ENCODE measurements at places on chromosomes 7 and 10.

DNA sequence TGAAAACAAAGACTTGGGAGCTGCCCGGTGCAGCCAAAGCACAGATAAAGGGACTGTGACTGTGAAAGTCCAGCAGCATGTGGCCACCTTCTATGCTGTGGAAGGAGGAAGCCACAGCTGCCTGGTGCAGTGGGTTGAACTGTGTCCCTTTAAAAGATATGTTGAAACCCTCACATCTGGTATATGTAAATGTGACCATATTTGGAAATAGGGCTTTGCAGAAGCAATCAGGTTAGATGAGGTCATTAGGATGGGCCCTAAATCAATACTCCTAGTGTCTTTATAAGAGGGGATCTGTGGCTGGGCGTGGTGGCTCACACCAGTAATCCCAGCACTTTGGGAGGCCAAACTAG is 136.9 kb downstream of the GLI3 start:
- no peaks in the 10 kb centered on the region for H3K36me3 ChIP-seq
- no peaks in the 10 kb centered on the region for H3K27me3 ChIP-seq
- no peak for DNase-seq
- H3K4me3 ChIP-seq: no peak overlapping the region

- H3K27me3 ChIP-seq: peaks cover 6% of the 10 kb centered on the region
- no peak overlapping the region for H3K4me3 ChIP-seq
- H3K27ac ChIP-seq: no peak overlapping the region
Measured at GRCh38 chr7:131173145-131173890, 154.4 kb upstream of the MKLN1 start.

- DNase-seq: no peak
- no peaks in the 10 kb centered on the region for H3K36me3 ChIP-seq
- H3K4me3 ChIP-seq: no peak overlapping the region
- no peaks in the 10 kb centered on the region for H3K27me3 ChIP-seq
- no peak overlapping the region for H3K27ac ChIP-seq
Measured at GRCh38 chr10:67119651-67120050, 193.8 kb downstream of the LRRTM3 start.

DNA sequence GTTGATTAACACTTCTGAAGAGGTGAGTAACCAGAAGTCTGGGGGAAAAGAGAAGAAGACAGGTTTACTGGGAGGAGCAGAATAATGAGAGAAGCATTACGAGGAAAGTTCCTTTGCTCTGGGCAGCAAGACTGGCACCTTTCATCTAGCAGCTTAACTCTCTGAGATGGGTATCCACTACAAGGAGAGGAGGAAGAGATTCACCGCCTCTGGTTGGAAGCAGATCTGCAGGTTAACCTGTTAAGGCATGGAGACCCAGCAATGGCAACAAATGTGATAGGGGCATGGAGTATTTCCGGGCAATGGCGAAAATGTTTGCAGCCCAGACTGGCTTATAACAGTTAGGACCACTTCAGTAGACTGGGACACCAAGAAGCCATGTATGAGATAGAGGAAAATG is 162.2 kb downstream of the TFEC start:
- no peaks in the 10 kb centered on the region for H3K4me1 ChIP-seq
- no peak overlapping the region for H3K27ac ChIP-seq
- no peak for DNase-seq
- H3K4me3 ChIP-seq: no peak overlapping the region
- H3K36me3 ChIP-seq: no peaks in the 10 kb centered on the region

- no peak for DNase-seq
- no peak overlapping the region for H3K4me3 ChIP-seq
- H3K27me3 ChIP-seq: no peaks in the 10 kb centered on the region
Measured at GRCh38 chr7:23618241-23618640, 21.1 kb downstream of the CCDC126 start.

DNA sequence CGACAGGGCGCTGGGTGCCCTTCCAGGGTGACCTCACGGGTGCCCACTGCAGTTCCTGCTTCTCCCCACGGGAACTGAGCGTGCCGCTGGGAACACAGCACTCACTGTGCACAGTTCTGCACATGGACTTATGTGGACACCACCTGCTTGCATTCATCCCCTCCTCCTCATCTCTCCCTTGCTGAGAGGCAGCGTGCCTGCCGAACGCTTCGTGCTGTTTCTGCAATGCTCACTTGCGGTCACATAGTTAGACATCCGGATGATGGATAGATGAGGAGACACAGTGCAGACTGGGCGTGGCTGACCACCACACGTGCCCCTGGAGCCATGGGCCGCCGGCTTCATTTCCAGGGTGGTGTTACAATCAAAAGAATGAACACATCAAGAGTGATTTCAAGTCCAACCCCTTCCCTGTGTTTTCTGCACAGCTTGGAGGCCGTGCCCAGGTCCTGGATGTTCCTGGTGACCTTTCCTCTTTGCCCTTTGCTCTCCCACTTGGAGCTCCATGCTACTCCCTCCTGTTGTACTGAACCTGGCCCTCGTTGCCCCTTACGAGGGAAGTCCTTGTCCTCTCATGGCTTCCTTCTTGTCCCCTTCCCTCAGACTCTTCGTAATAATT is 119.4 kb downstream of the VIPR2 start:
- H3K36me3 ChIP-seq: no peaks in the 10 kb centered on the region
- H3K27ac ChIP-seq: no peak overlapping the region
- no peak for DNase-seq
- peaks cover 3% of the 10 kb centered on the region for H3K27me3 ChIP-seq
- peaks cover 9% of the 10 kb centered on the region for H3K4me1 ChIP-seq

GRCh38 chr10:80599424-80599847 is 61.7 kb downstream of the SH2D4B start:
- no peak overlapping the region for H3K4me3 ChIP-seq
- H3K27me3 ChIP-seq: peaks cover 4% of the 10 kb centered on the region
- H3K36me3 ChIP-seq: no peaks in the 10 kb centered on the region
- peak; percentile 17 for DNase-seq
- H3K4me1 ChIP-seq: no peaks in the 10 kb centered on the region

DNA sequence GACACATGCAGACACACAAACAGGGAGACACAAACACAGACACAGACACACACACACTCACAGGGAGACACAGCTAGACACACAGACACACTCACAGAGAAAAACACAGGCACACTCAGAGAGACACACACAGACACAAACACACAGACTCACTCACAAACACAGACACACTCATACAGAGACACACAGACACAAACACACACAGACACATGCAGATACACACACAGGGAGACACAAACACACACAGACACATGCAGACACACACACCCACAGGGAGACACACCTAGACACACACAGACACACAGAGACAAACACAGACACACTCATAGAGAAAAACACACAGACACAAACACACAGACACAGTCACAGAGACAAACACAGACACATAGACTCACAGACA is 67.9 kb downstream of the ADARB2 start:
- H3K27me3 ChIP-seq: no peaks in the 10 kb centered on the region
- H3K4me1 ChIP-seq: no peaks in the 10 kb centered on the region
- H3K4me3 ChIP-seq: no peak overlapping the region
- H3K27ac ChIP-seq: no peak overlapping the region

DNA sequence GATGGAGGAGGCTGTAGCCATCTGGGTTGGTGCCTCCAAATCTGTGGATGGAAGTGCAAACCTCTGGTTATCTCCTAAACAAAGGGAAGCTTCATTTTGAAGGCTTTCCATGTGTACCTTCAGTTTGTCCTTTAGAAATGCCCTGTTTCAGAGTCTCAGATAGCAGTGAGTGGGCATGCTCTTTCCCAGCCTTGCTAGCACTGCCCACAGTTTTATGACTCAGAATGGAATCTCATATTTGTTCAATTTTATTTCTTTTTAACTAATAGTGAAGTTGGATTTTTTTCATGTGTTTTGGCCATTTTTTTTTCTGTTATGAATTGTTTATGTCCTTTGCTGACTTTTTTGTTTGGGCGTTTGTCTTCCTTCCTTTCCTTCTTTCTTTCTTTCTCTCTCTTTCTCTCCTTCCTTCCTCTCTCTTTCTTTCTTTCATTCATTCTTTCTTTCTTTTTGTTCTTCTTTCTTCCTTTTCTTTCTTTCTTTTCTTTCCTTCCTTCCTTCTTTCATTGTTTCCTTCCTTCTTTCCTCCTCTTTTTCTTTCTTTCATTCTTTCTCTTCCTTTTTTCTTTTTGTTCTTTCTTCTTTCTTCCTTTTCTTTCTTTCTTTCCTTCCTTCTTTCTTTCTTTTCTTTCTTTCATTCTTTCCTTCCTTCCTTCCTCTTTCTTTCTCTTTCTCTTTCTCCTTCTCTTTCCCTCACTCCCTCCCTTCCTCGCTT is 25.6 kb downstream of the PRF1 start:
- peak overlapping the region; percentile 65 for H3K27ac ChIP-seq
- H3K36me3 ChIP-seq: peaks cover 2% of the 10 kb centered on the region
- DNase-seq: peak; percentile 24
- H3K4me1 ChIP-seq: peaks cover 47% of the 10 kb centered on the region
- H3K4me3 ChIP-seq: peak overlapping the region; percentile 82

DNA sequence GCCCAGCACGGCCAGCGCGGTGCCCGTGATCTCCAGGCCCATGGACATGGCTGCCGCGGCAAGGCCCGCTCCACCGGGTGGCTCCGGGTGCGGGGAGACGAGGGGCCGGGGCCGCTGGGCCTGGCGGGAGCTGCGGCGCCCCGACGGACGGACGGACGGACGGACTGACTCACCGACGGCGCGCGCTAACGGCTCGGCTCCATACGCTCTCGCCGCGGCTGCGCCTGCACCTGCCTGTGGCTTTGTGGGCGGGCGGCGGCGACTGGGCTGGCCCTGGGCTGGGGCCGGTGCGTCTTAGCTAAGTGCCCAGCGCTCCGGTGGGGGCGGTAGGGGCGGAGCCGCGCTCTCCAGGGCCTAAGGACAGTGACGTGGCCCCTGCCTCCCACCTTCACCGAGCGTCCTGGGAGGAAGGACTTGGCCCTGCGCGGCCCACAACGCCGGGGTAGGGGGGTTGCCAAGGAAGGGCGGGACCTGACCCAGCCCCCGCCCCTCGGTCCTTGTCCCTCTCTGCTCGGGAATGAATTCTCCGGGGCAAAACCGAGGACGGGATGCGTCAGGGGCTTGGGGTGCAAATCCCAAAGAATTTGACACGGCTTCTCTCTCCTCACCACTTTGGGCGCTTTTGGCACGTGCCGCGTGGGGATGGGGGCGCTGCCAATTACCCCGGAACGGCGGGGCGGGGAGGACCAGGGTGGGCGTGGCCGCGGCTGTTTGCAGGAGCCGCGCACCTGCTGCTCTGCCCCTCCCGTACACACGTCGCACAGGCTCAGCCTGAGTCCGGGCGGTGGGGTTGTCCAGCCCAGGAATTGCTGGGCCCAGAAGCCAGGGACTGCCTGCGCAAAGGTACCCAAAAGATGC is at the start of gene CLDN3:
TSS of gene CLDN3 (minus strand) at position 269 of the 858 bp plus-strand sequence. CDS start at position 48, 221 bp downstream.
- H3K4me1 ChIP-seq: no peaks in the 10 kb centered on the region
- no peaks in the 10 kb centered on the region for H3K36me3 ChIP-seq
- H3K27ac ChIP-seq: no peak within 1 kb of the TSS

DNA sequence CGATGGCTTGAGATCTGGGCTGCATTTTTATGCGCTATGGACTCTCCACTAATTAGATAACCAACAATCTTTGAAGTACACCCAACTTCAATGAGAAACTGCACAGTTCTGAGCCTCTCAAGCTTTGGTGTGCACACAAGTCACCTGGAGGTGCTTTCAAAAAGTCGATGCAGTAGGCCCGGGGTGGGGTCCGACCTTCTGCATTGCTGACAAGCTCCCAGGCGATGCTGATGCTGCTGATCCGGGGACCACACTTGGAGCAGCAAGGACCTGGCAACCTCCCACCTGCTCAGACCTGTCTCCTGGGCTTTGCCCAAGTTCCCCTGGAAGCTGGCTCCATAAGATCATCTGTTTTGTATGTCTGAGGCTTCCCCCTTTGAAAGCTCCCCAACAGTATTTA is 10.7 kb downstream of the KIAA1549 start:
- H3K4me1 ChIP-seq: no peaks in the 10 kb centered on the region
- no peak overlapping the region for H3K27ac ChIP-seq
- DNase-seq: no peak
- H3K36me3 ChIP-seq: no peaks in the 10 kb centered on the region
- H3K4me3 ChIP-seq: no peak overlapping the region

DNA sequence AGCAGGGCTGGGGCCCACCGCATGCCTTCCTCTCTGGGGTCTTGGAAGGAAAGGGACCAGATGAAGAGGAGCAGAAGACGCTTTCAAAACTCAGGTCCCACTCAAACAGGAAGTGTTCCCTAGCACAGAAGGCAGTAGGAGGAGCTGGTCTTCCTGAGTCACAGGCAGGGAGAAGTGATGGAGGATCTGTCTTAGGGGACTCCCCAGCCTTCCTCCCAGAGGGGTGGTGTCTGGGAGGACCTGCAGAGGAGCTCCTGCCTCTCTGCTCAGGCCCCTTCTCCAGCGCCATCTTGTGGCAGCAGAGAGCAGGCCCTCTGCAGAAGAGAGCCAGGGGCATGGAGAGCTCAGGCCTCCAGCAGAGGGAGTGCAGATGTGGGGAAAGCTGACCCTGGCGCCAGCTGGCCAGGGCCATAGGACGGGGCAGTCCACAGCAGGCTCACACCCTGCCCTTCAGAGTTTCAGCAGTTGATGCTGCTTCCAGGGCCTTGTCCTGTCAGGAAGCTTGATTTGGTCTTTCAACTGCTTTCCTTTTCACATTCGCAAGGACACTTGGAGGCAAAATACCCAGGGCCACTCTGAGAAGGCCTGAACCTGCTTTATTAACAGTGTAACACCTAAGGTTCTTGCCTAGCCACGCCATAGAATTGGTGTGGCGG is 62.2 kb upstream of the TARP start:
- peak overlapping the region; percentile 72 for H3K4me3 ChIP-seq
- H3K36me3 ChIP-seq: no peaks in the 10 kb centered on the region
- H3K27me3 ChIP-seq: no peaks in the 10 kb centered on the region
